CD4-positive, alpha-beta memory T cell (primary cell): ENCODE measurements at places on chromosomes 13 and 19. TPM values are rescaled to one million over a fixed set of nuclear protein-coding genes. Genes with fewer than 3 reads are reported as not detected.

DNA sequence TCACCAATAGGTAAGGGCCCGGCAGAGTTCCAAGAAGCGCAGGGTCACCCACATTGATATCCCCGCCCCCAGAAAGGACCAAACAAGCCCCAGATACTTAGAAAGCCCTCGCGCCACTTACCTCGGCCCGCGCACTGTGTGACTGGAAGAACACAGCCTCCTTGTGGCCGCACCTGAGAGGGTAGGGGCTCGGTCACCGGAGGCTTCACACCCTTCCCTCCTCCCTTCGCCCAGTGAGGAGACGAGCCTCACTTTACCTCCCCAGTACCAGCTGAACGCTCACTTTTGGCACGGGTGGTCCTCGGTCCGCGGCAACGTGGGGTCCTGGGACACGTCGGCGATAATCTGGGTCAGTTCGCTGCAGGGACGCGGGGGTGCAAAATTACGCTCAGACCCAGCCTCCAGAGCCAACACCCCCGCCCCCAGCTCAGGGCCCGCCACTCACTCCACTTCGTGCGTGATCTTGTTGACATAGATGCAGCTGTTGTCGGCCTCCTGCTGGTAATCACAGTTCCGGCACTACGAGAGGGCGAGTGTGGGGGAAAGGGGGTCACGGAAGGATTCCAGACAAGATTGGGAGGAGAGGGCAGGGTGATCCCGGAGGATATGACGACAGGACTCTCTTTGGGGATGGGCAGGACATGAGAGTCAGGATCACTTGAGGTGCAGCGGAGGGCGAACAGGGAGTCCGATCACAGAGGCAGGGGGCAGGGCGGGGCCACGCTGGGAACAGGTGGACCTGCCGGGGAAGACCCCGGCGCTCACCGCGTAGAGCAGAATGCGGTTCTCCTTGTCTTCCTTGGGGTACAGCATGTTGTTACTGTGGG lies 568 bp downstream of the POLR2I start:
- no peaks in the 10 kb centered on the region for H3K27me3 ChIP-seq
- no peak for DNase-seq
- peak overlapping the region; percentile 75 for H3K4me3 ChIP-seq
- H3K36me3 ChIP-seq: peaks cover 14% of the 10 kb centered on the region

IFNL1 gene
- total RNA-seq: not detected

DNA sequence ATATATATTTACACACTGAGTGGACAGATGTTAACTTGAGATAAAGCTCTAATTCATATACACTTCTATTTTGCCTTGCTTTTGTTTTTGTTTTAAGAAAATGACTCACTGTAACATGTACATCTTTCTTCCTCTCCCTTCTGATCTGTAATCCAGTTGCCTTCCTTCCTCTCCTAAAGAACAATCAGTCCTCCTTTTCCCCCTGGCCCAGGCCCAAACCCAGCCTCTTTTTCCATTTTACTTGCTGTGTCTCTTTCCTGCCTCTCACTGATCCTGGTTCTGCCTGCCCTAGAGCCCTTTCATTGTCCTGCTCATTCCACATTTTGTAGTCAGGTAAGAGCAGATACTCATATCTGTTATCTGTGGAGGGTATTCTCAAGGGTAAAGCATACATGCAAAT lies 50.8 kb downstream of the ZAR1L start:
- H3K36me3 ChIP-seq: no peaks in the 10 kb centered on the region
- H3K27ac ChIP-seq: no peak overlapping the region
- H3K27me3 ChIP-seq: no peaks in the 10 kb centered on the region
- DNase-seq: no peak
- no peaks in the 10 kb centered on the region for H3K4me1 ChIP-seq

- H3K27ac ChIP-seq: no peak overlapping the region
- H3K27me3 ChIP-seq: no peaks in the 10 kb centered on the region
- no peak for DNase-seq
- peaks cover 19% of the 10 kb centered on the region for H3K4me1 ChIP-seq
- H3K36me3 ChIP-seq: no peaks in the 10 kb centered on the region
Observed at GRCh38 chr19:35908973-35909683, 1.0 kb upstream of the TYROBP start.

SBK3 gene
- not detected for total RNA-seq

- H3K27me3 ChIP-seq: peaks cover 62% of the 10 kb centered on the region
- H3K36me3 ChIP-seq: no peaks in the 10 kb centered on the region
- peak; percentile 21 for DNase-seq
- no peak overlapping the region for H3K4me3 ChIP-seq
- no peak overlapping the region for H3K27ac ChIP-seq
Observed at GRCh38 chr19:49430678-49431329, 5.6 kb downstream of the GFY start.
